Ecto neural progenitor cell (in vitro differentiated cells): ENCODE measurements at places on chromosomes 4 and X.

DNA sequence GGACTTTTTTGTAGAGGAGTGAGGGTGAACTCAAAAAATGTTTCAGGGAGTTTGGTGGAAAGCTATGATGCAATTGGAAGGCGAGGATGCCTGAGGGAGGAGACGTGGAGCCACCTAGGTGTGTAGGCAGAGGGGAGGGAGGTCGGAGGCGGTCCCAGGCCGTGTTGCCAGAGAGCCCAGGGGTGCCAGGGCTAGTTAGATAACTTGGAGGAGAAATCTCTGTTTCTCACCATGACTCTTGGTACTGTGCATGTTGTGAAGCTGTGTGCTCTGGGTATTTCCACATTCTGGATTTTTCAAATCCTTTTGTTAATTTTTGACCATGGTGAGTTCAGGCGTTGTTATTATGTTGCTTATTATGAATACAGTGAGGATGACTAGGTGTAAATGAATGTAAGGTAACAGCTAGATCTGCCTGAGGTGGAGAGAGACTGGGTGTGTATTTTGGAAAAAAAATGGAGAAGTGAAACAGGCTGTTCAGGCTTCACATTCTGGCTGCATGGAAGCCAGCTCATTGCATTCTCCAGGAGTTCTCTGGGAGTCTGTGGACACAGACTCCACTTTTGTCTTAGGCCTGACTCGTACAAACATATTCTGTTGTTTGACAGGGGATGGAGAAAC, 4.5 kb downstream of the RAB9A start:
- DNase-seq, result no peak

DNA sequence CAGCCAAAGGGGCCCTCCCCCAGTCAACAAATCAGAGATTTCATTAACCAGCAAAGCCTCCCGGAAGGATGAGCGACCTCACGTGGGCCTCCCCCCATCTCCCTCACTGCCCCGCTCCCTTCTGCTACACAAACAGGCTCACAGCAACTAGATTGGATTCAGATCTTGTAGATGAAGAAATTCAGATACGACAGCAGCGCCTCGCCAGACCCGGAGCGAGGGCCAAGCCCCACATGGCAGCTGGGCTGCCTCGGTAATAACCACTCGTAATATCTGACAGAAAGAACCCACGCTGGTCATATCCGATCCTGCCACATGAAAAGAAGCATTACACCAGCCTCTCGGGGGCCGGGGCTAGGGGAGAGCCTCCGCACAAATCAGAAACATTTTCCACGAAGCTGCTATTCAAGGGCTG, 581.3 kb downstream of the BCOR start:
- no peak for DNase-seq

DNA sequence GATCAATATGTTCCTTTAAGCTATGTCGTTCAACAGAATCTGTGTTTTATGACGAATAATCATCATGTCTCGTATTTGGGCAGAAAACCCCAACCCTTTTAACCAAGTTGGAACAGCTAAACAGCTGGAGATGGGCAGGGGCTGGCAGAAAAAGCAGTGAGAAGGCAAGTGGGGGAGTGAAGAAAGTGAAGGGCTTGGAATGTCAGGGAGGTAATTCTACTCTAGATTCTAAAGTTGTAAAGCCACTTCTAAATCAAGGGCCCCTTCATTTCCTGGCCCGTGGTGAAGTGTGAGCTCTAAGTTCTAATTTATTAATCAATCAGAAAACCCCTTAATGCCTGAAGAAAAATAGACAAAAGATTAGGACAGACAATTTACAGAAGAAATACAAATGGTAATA, 20.4 kb downstream of the SASH3 start:
- no peak for DNase-seq

DNA sequence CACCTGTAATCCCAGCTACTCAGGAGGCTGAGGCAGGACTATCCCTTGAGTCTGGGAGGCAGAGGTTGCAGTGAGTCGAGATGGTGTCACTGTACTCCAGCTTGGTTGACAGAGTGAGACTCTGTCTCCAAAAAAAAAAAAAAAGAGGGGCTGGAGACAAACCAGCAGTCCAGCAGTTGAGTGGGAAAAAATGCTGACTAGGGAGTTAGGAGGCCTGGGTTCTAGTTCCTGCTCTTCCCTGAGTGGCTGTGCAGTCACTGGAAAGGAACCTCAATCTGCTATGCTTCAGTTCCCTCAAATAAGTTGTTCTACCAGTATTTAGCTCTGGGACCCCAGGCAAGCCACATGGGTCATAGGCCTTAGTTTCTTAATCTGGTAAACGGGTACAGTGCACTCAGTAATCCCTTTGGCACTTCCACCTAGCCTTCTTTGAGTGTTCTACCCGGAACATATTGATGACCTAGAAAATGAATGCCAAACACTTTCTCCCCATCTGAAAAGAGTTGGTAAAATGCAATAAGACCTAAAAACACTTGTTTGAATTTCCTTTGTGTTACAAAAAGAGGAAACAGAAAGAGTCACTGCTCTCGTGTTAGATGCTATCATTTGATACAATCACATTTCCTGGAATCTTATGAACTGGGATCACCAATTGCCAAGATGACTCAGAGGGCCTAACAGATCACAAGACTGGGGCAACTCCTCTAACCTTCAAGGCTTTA, 99.3 kb upstream of the EGFL6 start:
- DNase-seq, result no peak

DNA sequence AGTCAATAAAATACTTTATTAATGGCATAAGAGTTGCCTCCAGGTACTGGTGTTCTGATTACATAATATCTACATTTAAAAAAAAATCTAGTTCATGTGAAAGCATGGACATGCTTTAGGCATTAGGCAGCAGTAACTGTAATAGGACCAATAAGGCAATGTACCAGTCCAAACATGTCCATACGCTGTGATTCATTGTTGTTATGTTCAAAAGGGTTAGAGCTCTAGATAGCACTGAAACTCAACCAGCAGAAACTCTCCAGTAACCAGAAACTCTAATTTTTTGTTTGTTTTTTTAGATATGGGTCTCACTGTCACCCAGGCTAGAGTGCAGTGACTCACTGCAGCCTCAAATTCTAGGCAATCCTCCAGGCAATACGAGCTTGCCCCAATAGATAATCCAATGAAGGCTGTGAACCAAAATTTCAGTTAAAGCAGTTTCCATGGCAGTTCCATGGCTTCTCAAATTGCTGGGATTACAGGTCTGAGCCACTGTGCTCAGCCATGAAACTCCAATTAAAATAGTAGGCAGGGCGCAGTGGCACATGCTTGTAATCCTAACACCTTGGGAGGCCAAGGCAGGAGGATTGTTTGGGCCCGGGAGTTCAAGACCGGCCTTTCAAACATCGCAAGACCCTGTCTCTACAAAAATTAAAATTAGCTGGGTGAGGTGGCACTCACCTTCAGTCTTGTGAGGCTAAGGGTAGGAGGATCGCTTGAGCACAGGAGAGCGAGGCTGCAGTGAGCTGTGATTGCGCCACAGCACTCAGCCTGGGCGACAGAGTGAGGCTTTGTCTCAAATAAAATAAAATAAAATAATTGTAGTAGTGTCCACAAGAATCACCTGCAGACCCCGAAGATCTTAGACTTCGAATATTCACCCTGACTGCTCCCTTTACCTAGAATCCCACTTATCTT, 36.3 kb downstream of the MGARP start:
- DNase-seq, result no peak

DNA sequence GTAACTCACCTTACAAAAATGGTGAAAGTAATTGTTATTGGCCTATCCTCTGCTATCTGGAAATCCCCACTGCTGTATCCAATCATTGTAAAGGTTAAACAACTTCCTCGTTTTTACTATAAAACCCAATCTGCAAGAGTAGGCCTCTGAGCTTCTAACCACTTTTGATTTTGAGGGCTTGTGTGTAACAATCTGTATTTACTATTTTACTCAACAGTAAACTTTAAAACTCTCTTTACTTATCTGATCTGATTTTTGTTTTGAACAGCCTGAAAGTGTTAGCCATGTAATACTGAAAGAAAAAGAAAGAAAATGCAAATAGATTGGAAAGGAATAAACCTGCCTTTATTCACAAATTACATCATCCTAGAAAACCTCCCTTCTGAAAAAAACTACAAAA, 63.1 kb downstream of the SLC10A7 start:
- no peak for DNase-seq

- DNase-seq, result no peak
Observed at GRCh38 chr4:184080674-184081073, 137.0 kb downstream of the ENPP6 start.

DNA sequence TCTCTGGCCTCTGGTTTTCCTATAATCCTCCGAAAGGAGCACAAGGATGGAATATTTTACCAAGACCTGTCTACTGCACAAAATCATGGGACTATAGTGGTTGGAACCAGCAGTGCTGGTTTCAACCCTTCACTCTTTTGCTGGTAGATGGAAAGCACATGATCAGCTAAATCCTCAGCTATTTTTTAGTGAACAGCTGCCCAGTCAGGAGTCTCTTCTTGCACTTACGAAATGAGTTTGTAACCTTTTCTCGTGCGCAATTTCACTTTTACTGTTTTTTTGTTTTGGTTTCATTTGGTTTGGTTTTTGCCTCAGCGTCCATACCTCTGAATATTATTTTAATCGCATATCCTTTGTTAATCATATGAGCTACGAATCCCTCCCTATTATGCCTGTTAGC, 418.5 kb upstream of the CPEB2 start:
- no peak for DNase-seq

DNA sequence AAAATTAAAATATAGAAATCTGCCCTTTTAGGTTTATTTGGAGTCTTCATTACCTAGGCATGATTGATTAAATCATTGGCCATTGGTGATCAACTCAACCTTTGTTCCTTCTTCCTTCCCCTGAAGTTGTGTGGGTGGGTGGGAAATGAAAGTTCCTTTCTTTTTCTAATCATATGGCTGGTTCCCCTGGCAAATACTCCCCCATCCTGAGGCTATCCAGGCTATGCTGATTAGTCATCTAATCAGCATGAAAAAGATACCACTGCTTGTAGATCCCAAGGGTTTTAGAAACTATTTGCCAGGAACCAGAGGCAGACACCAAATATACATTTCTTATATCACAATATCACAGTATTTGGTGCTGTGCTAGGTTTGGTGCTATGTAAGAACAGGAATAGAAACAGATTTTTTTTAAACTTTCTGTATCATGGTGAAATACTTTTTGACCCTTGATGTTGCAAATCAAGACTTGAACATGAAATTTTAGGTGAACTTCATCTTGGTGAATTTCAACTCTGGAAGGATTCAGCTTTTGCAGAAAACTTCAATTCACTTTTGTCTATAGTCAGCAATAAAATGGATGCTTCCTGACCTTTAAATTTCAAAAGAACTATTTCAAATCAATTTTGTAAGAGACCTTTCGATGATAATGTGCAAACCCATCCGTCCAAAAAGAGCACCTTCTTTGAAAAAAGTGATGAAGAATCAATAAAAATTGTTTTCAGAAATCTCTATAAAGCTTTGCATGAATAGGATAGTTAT, 71.1 kb downstream of the CCSER1 start:
- DNase-seq, result no peak

DNA sequence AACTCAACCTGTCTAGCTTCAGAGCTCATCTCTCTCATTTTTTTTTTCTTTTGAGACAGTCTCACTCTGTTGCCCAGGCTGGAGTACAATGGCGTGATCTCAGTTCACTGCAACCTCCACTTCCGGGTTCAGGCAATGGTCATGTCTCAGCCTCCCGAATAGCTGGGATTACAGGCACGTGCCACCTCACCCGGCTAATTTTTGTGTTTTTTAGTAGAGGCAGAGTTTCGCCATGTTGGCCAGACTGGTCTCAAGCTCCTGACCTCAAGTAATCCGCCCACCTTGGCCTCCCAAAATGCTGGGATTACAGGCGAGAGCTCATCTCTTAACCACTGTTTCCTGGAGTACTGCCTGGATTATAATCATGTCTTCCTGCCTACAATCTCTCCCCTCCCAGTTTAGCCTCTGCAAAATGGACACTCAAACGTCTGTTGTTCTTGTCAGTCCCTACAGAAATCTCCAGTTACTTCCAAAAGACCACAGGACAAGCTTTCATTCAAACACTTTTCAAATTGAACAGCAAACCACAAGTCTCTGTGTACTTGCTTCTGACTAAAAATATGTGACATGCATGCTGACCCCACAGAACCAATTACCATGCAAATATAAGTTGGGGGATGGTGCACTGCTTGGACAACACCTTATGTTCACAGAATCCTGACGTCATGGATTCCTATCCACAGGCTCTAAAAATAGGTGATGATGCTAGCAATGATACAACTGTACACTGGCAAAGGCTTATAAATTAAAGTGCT, 137.2 kb downstream of the SH3KBP1 start:
- DNase-seq, result no peak

- no peak for DNase-seq
Observed at GRCh38 chr4:184383497-184384055, 90.8 kb downstream of the IRF2 start.

DNA sequence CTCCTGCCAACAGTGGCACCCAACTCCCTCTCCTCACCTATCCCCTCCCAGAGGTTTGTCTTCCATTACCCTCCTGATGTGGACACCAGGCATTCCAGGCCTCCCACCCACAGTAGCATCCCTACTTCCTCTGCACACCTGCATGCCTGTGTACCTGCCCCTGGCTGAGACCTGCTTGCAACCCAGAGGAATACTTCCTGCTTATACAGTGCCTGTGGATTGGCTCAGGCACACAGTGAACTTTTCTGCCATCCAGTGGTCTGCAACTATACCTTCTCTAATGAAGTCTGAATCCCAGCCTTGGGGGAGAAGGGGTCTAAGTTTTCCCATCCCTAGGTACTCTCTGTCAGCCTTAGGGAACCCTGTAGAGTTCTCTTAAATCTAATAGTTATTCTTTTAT, 169.9 kb downstream of the IQCM start:
- no peak for DNase-seq

- DNase-seq, result no peak
Observed at GRCh38 chr4:137950286-137950685, 291.9 kb downstream of the SLC7A11 start.

- DNase-seq, result no peak
Observed at GRCh38 chr4:100414016-100414790, 103.6 kb downstream of the EMCN start.

GRCh38 chr4:173202395-173202794, 33.8 kb downstream of the GALNT7 start:
- DNase-seq, result no peak

GRCh38 chr4:763191-763810, 57.7 kb downstream of the PCGF3 start:
- DNase-seq, result no peak

- no peak for DNase-seq
Observed at GRCh38 chrX:119391279-119391678, 7.9 kb upstream of the SLC25A43 start.

- DNase-seq, result no peak
Observed at GRCh38 chr4:90002441-90003062, 107.9 kb downstream of the MMRN1 start.

DNA sequence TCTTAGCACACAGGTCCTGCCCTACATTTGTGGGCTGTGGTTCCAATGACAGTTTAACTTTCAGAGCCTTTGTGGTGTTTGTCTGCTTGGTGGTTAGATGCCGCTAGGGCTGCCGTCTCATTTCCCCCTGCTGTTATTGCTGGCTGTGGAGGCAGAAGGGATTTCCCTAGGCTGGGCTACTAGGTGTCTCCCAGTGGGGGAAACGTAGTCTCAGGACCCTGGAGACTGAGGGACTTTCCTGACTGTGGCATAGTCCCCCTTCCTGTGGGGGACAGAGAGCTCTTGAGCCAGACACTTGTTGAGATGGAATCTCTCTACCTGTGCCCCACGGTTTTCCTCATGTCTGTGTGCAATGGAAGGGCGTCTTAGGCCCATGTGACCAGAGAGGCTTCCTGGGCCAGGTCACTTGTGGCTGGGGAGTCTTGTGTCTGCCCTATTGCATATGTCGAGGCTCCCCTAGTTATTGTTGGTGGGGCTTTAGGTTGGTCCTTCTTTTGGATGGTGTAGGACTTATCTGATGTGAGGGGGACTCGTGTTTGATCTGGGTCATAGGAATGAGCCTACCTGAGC, 68.2 kb downstream of the ARHGAP10 start:
- no peak for DNase-seq

- no peak for DNase-seq
Observed at GRCh38 chr4:6926681-6927478, 17.3 kb downstream of the TBC1D14 start.
